Gastrocnemius medialis (tissue), 4 donors: ENCODE measurements at places on chromosomes 7 and 10. TPM values are rescaled to one million over a fixed set of nuclear protein-coding genes. Genes with fewer than 3 reads are reported as not detected.

The NKX1-2 gene
- not detected for total RNA-seq

The HPS6 gene
- total RNA-seq = 18.6 TPM

The GPR15LG gene
- not detected for total RNA-seq

The COL1A2 gene
- total RNA-seq = 23.3 TPM

The SFTPA1 gene
- total RNA-seq = not detected

The SLK gene
- 47.4 TPM for total RNA-seq

The ZNF680 gene
- total RNA-seq = 10.0 TPM

The GLI3 gene
- total RNA-seq = 0.46 TPM

The MEOX2 gene
- total RNA-seq = 4.3 TPM

The NPSR1 gene
- total RNA-seq = not detected

The RELN gene
- not detected for total RNA-seq

The MEIG1 gene
- total RNA-seq = not detected

The CUEDC2 gene
- total RNA-seq = 51.6 TPM

DNA sequence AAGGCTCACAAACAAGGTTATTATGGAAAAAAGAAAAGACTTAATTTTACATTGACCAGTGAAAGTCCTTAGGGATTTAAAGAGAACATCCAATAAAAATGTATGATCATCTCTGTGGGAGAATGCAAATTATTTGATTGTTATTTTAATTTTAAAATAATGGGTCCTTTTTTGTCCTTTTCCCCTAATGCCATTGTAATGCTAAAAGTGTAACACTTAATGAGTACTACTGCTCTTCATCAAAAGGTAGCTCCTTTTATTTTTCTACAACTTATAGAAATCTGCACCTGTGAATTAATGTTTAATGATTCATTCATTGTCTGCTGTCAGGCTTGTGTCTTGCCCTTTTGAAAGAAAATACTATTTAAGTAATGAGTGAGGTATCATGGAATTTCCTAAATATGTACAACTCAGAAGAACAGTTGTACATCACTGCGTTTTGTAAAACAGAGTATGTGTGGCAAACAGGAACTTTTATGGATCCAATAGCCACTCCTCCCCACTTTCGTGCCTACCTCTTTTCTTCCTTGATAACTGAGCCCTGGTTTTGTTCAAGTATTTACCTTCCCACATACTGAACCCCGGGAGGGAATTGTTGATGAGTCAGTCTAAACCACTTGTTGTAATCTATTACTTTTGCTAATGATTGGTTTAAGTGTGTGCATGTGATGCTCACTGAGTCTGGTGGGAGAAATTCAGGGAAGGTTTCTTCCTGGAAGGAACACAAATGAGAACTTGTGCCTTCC lies 19.9 kb upstream of the TRUB1 start:
- H3K4me1 ChIP-seq = no peaks in the 10 kb centered on the region
- no peak for DNase-seq
- no peak overlapping the region for H3K4me3 ChIP-seq
- H3K27me3 ChIP-seq = no peaks in the 10 kb centered on the region
- H3K36me3 ChIP-seq = no peaks in the 10 kb centered on the region

GRCh38 chr10:69464801-69465401 lies 13.6 kb downstream of the TSPAN15 start:
- peak; percentile 84 for DNase-seq
- H3K4me1 ChIP-seq = peaks cover 85% of the 10 kb centered on the region
- H3K27ac ChIP-seq = peak overlapping the region; percentile 95

- H3K36me3 ChIP-seq = no peaks in the 10 kb centered on the region
- no peak overlapping the region for H3K4me3 ChIP-seq
- no peaks in the 10 kb centered on the region for H3K27me3 ChIP-seq
- no peak for DNase-seq
- H3K27ac ChIP-seq = peak overlapping the region; percentile 68
Observed at GRCh38 chr7:30921540-30922401, 10.1 kb downstream of the AQP1 start.

- no peaks in the 10 kb centered on the region for H3K4me1 ChIP-seq
- H3K4me3 ChIP-seq = no peak overlapping the region
- no peak for DNase-seq
- H3K27ac ChIP-seq = no peak overlapping the region
- H3K36me3 ChIP-seq = no peaks in the 10 kb centered on the region
Observed at GRCh38 chr7:130844811-130845580, 111.0 kb upstream of the KLF14 start.

GRCh38 chr7:70645876-70646351 lies 486.0 kb upstream of the GALNT17 start:
- H3K4me1 ChIP-seq = peaks cover 8% of the 10 kb centered on the region
- H3K27me3 ChIP-seq = no peaks in the 10 kb centered on the region
- no peaks in the 10 kb centered on the region for H3K36me3 ChIP-seq
- H3K27ac ChIP-seq = no peak overlapping the region
- H3K4me3 ChIP-seq = no peak overlapping the region
- no peak for DNase-seq

DNA sequence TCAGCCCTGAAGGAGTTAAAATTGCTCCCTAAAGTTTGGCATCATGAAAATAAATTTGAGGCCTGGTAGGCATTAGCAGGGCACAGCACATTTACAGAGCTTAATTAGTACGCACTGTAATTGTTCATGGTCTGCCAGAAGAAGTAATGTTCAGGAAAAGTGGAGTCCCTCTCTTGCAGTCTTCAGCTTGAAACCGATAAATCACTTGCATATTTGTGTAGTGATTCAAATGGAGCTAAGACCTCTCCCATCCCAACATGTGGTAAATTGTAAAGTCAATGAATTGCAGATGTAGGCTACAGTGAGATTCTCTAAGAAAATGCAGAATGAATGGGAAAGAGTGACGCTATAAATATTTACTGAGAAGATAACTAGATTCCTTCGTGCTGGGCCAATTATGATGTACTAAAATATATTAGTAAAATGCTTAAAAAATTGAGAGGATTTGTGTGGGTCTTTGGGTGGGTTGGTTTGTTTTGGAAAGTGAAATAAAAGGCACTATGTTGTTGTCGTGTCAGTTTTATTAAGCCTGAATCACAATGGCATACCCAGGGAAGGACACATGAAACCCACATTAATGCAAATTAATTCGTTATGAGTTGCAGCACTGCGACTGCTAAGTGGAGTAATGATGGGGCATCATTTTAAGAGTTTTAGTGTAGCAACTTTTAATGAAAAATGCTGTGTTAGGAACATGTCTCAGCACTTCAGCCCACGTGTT lies 8.4 kb downstream of the TCF7L2 start:
- H3K27me3 ChIP-seq = no peaks in the 10 kb centered on the region
- no peaks in the 10 kb centered on the region for H3K36me3 ChIP-seq
- H3K27ac ChIP-seq = no peak overlapping the region
- no peak overlapping the region for H3K4me3 ChIP-seq
- DNase-seq = no peak

DNA sequence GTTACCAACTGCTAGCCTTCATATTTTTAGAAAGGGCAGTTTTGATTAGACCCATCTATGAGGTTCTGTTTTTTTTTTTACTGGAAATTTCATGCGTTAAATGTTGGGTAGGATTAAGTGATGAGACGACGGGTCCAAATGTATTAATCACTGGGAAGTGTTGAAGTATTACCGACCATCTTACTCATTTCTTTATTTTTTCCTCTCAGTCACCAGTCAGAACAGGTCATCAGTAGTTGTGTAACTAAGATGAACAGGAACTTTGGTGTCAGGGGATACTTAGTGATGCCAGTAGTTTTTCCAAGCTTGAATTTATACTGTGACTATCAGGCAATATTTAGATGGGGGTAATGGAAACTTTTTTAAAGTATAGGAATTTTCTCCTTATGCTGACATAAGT lies 14.2 kb downstream of the TFAM start:
- no peak overlapping the region for H3K27ac ChIP-seq
- H3K4me1 ChIP-seq = no peaks in the 10 kb centered on the region
- H3K36me3 ChIP-seq = peaks cover 38% of the 10 kb centered on the region
- no peaks in the 10 kb centered on the region for H3K27me3 ChIP-seq
- no peak for DNase-seq

GRCh38 chr7:128725531-128725930 lies 13.6 kb upstream of the CALU start:
- no peaks in the 10 kb centered on the region for H3K4me1 ChIP-seq
- no peak overlapping the region for H3K4me3 ChIP-seq
- H3K27ac ChIP-seq = no peak overlapping the region
- DNase-seq = no peak

- no peaks in the 10 kb centered on the region for H3K27me3 ChIP-seq
- H3K36me3 ChIP-seq = no peaks in the 10 kb centered on the region
- no peak for DNase-seq
- no peak overlapping the region for H3K4me3 ChIP-seq
- H3K4me1 ChIP-seq = no peaks in the 10 kb centered on the region
Observed at GRCh38 chr7:158405324-158405723, 182.3 kb downstream of the PTPRN2 start.

- peaks cover 2% of the 10 kb centered on the region for H3K36me3 ChIP-seq
- H3K4me3 ChIP-seq = peak overlapping the region; percentile 77
- H3K27ac ChIP-seq = peak overlapping the region; percentile 90
- no peak for DNase-seq
- H3K27me3 ChIP-seq = no peaks in the 10 kb centered on the region
Observed at GRCh38 chr7:99499371-99499720, 735 bp downstream of the ZNF394 start.

- H3K36me3 ChIP-seq = no peaks in the 10 kb centered on the region
- no peak overlapping the region for H3K4me3 ChIP-seq
- no peak for DNase-seq
- H3K4me1 ChIP-seq = peaks cover 5% of the 10 kb centered on the region
Observed at GRCh38 chr7:107162475-107162874, 6.3 kb upstream of the HBP1 start.

DNA sequence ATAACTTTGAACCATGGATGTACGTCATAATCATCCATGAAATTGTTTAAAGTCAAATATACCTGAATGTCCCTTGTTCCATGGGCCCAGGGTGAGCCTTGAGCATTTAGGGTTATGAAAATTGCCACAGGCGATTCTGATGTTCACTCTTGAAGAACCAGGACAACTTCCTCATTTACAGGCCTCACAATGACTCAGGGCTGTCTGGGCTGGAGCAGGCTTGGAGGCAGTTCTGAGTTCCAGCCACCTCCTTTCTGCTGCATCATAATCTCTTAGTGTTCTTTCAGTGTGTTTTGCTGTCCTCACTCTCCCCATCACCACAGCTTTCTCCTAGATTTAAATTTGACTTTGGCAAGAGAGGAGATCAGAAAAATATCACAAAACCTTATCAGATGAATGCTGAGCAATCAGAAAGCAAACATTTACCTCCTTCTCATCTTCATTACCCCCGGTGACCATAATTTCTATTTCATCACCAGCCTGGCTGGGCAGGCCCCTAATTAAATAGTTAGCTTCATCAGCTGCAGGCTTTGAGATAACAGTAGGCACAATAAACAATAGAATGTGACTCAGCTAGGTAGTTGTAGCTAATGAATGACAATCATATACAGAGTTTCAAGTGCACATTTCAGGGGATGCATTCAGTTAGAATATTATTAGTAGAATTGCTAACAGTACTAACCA lies 571.0 kb downstream of the SH2D4B start:
- DNase-seq = no peak
- no peak overlapping the region for H3K4me3 ChIP-seq
- H3K27ac ChIP-seq = no peak overlapping the region
- H3K4me1 ChIP-seq = no peaks in the 10 kb centered on the region
- no peaks in the 10 kb centered on the region for H3K27me3 ChIP-seq
- H3K36me3 ChIP-seq = no peaks in the 10 kb centered on the region

DNA sequence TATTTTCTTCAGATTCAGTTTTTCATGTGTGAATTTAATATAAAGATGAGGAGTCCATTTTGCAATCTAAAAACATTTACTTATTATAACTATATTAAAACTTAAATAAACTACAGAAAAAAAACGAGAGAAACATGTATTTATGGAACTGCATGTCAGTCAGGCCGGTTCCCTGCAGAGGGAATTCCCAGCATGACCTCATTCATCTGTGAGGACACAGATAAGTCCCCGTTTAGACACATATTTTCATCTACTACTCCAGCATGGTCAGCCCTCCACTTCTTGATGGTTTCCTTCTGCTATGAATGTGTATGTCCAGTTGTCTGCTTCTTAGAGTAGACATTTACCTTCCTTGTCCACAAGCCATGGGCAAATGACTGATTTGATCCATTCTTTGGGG lies 339.1 kb downstream of the SEMA3D start:
- no peak overlapping the region for H3K4me3 ChIP-seq
- H3K36me3 ChIP-seq = no peaks in the 10 kb centered on the region
- H3K4me1 ChIP-seq = no peaks in the 10 kb centered on the region
- no peak for DNase-seq

DNA sequence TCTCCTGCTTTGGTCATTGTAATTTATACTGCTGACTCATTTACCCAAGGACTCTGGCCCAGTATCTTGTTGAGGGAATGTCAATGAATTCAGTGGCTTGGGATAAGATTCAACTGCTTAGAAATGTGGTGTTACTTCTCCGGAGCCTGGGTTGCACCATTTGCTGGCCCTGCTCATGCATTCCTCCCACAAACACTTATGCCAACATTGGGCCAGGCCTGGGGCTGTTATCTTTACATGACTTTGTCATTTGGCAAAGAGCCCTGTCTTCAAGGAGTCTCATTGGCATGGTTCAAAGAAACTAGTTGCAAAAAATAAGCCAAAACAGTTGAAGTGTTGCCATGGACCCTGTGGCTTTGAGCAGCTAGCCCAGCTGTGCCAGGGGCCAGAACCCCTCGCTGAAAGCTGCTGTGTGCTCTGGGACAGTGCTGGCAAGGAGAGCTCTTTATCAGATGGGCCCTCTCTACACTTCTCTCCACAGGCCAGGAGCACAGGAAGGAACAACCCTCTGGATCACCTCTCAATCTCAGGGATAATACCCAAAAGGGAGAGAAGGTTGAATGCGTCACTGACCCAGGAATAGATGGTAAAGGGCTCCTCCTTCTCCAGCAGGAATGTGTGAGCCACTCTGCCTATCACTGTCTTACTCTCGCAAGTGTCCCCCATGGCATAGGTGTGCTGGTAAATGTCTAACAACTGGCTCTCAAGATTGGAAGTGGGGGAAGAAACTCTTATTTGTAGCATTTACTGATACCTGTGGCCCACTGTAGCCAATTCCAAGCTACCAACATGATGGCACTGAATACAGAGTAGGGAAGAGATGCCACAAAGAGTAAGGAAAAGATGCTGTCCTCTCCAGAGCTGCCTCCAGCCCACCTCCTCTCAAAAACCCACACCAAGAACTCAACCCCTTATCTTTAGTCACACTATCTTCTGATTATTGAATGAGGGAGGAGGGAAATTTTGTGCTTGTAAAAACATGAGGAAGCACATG lies 23.5 kb upstream of the PDE1C start:
- no peaks in the 10 kb centered on the region for H3K4me1 ChIP-seq
- H3K36me3 ChIP-seq = no peaks in the 10 kb centered on the region
- no peak overlapping the region for H3K27ac ChIP-seq
- no peak overlapping the region for H3K4me3 ChIP-seq

DNA sequence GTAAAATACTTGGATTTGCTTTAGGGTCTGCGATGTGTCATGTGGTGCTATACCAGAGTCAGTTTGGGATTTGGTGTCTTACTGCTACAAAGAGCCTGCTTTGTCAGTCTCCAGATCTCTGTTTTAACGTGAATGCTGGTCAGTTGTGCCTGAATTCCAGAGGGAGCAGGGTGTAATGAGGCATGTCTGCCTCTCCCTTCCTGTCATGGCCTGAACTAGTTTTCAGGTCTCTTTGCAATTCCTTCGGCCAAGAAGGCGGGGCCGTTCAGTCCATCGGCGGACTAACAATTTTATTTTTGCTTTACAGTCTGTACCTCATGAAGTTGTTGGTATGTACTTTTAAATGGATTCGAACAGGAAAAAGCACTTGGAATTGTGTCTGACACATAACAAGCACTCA lies 465.1 kb upstream of the ADARB2 start:
- H3K36me3 ChIP-seq = no peaks in the 10 kb centered on the region
- no peak overlapping the region for H3K4me3 ChIP-seq
- no peaks in the 10 kb centered on the region for H3K27me3 ChIP-seq
- no peak for DNase-seq
- H3K4me1 ChIP-seq = no peaks in the 10 kb centered on the region
